ENCODE measurements at places on chromosomes 13 and 19.

DNA sequence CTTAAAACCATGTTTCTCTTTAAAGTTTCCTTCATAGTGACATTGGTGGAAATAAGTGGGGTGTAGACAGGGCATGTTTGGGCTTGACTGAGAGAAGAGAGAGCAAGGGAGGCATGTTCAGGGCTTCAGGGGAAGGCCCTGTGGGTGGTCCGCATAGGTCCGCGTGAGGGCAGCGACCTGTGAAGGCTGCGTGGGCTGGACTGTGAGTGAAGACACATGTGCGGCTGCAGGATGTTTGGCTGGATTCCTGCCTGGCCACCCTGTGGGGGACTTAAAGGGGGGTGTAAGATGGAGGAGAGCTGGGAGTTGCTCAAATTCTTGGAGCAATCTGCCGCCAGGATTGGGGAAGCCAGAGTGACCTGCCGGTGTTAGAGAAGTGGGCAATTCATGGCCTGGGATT lies 23.8 kb upstream of the KLF12 start:
- DNase-seq, result no peak

DNA sequence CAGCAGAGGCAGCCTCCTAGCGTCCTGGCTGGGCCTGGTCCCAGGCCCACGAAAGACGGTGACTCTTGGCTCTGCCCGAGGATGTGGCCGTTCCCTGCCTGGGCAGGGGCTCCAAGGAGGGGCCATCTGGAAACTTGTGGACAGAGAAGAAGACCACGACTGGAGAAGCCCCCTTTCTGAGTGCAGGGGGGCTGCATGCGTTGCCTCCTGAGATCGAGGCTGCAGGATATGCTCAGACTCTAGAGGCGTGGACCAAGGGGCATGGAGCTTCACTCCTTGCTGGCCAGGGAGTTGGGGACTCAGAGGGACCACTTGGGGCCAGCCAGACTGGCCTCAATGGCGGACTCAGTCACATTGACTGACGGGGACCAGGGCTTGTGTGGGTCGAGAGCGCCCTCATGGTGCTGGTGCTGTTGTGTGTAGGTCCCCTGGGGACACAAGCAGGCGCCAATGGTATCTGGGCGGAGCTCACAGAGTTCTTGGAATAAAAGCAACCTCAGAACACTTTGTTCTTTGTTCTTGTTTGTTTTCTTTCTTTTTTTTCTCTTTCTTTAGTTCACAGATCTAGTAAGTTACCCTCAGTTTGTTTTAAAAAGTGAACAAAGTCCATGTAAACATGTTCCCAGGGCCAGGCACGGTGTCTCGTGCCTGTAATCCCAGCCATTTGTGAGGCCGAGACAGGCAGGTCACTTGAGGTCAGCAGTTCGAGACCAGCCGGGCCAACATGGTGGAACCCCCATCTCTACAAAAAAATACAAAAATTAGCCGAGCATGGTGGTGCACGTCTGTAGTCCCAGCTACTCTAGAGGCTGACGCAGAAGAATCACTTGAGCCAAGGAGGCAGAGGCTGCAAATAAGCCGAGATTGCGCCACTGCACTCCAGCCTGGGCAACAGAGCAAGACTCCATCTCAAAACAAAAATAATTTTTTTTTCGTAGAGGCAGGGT lies 10.2 kb downstream of the ANGPTL4 start:
- no peak for DNase-seq

DNA sequence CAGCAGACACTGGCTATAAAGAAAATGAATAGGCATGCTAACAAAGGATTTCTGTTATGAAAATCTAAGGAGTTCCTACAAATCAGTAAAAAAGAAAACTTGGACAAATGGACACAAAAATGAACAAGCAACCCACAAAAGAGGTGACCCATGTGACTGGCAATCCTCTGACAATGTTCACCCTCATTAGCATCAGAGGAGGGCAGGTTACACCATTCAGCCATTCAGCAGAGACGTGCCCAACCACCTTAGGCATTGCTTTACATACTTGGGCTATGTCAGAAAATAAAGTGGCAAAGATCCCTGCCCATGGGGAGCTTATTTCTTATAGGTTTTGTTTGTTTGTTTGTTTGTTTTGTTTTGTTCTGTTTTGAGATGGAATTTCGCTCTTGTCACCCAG lies 46.0 kb downstream of the TNFRSF19 start:
- no peak for DNase-seq

DNA sequence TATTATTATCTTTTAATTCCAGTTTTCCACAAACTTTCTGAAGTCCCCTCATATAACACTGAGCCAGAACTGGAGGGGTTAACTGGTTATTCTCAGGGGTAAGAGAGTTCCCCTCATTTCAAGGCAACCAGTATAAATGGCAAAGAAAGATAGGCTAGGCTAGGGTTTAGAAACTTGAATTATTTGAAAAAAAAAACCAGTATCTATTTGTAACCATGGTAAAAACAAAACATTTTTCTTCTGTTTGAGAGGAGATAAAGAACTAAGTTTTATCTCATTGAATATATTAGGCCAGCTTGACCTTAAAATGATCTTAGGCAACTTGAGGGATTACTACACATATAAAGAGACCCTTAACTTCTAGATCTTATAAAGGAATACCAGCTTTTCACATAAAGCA lies 19.6 kb downstream of the SUPT20H start:
- no peak for DNase-seq

DNA sequence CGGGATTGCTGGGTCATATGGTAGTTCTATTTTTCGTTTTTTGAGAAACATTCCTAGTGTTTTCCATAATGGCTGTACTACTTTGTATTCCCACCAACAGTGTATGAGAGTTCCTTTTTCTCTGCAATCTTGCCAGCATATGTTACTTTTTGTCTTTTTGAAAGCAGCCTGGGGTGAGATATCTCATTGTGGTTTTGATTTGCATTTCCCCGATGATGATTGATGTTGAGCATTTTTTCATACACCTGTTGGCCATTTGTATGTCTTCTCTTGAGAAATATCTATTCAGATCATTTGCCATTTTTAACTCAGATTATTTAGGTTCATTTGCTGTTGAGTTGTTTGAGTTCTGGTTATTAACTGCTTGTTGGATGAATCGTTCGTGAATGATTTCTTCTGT lies 18.5 kb upstream of the ATP12A start:
- no peak for DNase-seq

DNA sequence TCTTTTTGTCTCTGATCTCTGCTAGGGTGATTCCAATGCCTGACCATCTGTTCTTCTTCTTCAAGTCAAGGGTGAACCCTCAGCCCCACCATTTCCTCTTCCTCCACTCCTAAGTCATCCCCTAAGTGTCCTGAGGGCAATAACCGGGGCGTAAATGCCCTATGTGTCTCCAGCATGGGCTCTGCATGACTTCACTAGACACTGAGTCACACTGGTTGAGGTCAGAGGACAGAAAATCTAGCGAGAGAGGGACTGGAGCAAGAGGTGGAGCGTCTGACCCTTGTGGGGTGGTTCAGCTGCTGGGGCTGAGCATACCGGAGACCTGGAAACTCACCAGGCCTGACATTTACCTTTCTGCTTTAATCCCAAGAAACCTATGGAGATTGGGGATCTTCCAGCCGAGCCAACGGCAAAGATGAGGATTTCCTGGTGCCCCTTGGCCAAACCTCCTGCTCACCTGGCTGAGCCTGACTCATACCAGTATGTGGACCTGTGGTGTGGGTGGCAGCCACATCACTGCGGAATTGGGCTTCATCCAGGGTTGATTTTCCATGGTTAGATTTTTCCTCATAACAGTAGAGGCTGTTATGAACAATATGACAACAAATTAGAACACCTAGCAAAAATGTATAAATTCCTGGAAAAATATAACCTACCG lies 26.9 kb downstream of the SCGB2B2 start:
- DNase-seq, result no peak

DNA sequence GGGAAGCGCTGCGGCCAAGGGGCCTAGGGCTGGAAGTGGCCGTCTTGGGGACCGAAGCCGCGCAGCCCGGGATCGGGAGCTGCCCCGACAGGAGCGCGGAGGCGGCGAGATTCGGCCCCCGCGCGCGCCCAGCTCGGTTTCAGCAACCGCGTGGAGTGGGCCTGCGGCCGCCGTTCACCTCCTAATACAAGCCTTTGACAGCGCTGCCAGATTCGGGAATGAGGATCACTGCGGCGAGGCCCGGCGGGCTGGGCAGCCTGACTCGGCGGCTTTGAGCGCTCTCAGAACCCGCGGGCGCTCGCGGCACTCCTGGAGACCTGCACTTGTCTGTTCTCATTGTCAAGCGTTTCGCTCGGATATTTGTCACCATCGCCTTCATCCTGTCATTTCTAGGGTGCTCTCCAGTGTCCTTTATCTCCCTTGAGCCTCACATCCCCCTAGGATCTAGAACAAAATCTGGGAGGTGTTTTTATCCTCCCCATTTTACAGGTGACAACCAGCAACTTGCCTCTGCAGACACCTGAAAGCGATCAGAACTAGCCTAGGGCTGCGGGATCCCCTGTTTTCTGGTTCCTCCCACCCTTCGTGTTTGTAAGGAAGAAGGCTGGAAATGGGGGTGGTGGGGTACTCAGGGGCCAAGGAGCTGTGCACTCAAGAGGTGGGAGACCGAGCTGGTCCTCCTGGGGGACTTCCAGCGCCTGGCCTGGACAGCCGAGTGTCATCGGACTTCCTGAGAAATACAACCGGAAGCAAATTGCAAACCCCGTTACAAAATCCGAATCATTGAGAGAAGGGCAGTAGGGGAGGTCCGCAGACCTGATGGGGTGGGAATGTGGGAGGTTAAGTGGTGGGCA lies 1.5 kb upstream of the CDX2 start:
- no peak for DNase-seq

All from stimulated activated CD8-positive, alpha-beta memory T cell treated with anti-CD3 and anti-CD28 coated beads, Interleukin-7, amount 100 ng/mL, for 4 hours (primary cell).